Dermis blood vessel endothelial cell (primary cell): ENCODE measurements at places on chromosomes 4 and X.

- DNase-seq, result peak; percentile 24
Observed at GRCh38 chrX:38206036-38206435, 14.6 kb downstream of the SRPX start.

DNA sequence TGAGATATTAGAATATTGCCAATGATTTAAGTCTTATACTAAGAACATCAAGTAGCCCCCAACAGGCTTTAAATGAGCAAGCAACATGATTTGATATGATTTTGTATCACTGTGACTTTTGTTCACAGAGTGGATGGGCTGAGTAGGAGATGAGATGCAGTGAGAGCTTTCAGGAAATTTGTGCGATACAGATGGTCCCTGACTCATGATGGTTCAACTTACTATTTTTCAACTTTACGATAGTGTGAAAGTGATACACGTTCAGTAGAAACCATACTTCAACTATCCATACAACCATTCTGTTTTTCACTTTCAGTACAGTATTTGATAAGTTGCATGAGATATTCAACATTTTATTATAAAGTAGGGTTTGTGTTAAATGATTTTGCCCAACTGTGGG is 78.7 kb upstream of the NWD2 start:
- no peak for DNase-seq

DNA sequence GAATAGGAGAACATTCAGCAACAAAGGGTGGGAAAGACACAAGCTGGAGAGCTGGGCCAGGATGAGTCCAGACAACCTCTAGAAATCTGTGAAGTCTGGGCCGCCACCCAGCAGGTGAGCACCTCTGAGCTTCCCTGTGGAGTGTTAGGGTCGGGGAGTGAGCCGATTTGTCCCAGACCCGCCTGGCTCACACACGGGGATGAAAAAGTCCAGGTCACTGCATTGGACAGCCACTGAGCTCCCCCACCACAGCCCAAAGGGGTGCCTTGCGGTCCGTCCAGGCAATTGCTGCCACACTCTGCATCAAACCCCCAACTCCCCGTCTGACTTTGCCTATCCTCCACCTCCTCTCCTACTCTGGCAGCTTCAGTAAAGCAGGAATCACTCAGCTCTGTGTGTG is 38.7 kb downstream of the NHSL2 start:
- DNase-seq, result no peak

DNA sequence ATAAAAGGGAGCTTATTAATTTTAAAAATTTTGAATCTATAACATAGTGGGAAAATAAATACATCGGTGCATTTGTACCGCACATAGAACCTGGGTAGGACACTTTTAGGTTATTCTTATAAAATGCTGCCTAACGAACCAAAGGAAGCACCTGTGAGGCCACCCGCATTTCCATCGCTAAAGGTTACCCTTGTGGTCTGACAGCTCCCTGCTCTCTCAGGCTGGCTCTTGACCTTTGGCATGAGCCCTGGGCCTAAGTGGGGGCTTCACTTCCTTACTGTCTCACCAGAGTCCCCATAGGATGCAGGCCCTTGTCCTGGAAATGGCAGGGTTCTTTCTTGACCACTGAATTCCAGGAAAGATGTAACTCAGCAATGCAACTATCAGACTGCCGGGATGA is 46.0 kb downstream of the HADH start:
- no peak for DNase-seq

- DNase-seq, result no peak
Observed at GRCh38 chrX:17617806-17618205, 119.5 kb upstream of the SCML1 start.

GRCh38 chrX:154485150-154486051 is 1.0 kb downstream of the UBL4A start:
- no peak for DNase-seq

DNA sequence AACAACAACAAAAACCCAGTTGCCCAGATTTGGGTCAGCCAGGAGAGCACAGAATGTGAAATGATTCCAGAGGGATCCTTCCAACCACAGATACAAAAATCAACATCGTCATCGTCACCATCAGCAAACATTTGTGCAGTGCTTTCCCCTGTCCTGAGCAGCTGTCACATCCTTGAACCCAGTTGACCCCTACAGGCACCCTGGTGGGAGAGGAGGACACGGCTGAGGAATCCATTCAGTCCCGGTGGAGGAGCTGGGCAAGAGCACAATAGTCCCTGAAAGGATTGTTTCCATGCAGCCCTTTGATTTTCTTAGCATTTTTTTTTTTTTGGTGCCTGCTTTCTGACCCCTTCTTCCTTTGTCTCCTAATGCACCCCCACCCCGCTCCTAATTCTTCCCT is 37.1 kb upstream of the STX18 start:
- no peak for DNase-seq

DNA sequence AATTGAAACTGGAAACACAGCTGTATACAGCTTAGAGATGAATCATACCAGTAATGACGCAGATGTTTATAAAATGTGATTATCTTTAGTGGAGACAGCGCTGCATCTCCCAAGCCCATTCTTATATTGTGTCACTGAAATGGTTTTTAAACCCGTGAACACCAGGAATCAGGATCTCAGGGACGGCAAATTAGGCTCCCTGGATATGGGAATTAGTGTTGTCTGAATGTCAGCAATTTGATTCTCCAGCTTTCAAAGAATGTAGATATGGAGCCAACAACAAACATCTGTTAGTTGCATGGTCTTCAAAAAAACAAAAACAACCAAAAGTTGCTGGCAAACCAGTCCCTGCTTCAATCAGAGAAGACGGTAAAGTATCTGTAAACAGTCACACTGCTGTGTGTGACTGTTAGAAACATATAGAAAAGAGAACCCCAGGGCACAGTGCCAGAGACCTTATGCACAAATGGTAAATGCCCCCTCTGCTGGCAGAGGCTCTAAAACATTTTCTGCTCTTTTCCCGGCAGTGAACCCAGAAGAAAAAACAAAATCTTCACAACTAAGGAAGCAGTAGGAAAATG is 351.9 kb upstream of the FTHL17 start:
- DNase-seq, result peak; percentile 50

GRCh38 chr4:37524267-37524666 is 161.9 kb downstream of the RELL1 start:
- DNase-seq, result no peak

DNA sequence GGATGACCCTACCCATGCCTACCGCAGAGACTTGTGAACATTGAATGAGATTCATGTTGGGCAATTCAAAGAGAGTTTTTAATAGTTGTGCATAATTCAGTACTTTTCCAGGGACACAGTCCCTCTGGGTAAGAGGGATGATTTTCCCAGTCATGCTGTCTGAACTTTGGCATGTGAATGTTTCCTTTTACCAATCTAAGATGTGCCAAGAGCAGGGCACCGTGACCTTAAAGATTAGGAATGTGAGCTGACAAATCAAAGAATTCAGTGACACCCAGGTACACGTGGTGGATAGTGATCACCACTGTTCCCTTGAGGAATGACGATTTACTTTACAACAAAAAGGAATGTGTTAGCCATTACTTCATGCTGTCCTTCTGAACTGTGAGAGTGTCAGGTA is 515.6 kb downstream of the PPARGC1A start:
- DNase-seq, result no peak

DNA sequence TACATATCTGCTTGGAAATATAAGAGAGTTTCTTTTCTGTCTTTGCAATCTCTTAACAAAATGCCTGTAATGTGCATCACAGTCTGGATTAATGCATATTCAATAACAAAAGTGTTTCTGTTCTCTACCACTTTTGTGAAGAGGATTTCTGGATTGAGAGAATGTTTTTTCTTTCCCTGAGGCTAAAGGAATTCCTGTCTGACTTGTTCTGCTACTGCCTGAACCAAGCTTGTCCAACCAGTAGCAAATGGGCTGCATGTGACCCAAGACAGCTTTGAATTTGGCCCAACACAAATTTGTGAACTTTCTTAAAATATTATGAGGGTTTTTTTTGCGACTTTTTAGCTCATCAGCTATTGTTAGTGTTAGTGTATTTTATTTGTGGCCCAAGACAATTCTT is 1133.9 kb downstream of the SH3BGRL start:
- no peak for DNase-seq

DNA sequence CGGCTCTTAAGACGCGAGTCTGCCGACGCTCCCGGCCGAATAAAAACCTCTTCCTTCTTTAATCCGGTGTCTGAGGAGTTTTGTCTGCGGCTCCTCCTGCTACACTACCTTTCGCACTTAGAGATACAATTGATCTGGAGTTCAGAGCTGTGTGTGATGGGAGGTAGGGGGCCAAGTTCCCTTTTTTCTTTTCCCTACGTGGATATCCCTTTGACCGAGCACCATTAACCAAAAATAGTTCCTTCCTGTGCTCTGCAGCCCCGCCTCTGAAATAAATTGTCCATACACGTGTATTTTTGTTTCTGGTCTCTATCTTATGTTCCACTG is 555 bp upstream of the PGM2 start:
- no peak for DNase-seq

DNA sequence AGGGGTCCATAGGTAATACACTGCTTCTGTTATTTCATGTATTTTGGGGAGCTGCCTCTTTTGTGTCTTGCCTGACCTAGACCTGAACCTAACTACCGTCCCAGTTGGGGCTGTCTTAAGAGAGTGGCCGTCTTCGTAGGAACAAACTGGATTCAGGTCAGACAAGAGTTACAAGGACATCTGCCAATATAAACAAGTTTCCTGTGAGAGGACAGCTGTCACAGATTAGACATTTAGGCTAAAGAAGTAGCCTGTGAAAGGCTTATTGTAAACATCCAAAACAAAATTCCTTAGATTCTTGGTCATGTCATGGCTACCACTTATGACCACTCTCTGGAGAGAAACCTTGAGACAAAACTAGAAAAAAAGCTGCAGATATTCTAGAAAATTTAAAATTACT is 797.6 kb upstream of the AADAT start:
- DNase-seq, result no peak

DNA sequence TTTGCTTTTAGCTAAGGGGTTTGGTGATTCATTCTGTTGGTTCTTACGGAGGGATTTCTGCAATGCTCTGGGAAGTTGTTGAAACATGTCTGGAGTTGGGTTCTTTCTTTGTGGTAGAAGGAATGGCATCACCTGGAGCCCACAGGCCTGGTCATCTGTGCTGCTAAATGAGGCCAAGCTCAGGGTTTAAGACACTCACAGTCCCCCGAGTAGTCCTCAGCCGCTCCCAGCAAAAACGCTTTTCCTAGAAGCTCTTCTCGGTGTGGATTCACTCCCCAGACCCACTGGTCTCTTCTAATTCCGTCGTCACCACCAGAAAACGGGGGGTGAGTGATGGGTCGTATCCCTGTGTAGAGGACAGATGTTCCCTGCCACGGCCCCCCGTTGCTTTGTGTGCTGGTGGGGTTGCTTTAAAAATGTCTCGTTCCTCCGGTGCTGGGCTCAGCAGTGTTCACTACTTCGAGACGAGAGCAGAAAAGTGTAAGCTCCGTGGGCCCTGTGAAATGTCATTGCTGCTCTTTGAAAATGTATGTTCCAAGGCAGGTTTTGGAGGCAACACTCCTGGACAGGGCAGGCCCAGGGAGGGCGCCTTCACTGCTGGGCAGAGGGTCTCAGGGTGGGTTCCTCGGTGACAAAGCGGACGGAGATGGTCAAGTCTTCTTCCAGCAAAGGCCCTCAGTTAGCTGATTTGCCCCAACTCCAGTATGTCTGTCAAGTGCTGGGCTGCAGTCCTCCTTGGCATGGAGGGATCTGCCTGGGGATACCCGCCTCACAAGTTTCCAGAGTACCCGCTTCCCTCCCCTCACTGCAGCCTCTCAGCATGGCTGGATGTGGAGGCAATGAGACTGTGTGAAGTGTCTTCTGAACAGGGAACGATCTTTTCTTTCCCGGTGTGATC is 37.3 kb downstream of the PSAPL1 start:
- DNase-seq, result no peak

- no peak for DNase-seq
Observed at GRCh38 chrX:1599791-1600405, 8.5 kb downstream of the AKAP17A start.

- DNase-seq, result no peak
Observed at GRCh38 chrX:104428231-104428630, 137.8 kb upstream of the IL1RAPL2 start.

- DNase-seq, result no peak
Observed at GRCh38 chr4:1062419-1062818, 50.9 kb downstream of the RNF212 start.

- no peak for DNase-seq
Observed at GRCh38 chr4:87445964-87446363, 23.6 kb downstream of the NUDT9 start.

DNA sequence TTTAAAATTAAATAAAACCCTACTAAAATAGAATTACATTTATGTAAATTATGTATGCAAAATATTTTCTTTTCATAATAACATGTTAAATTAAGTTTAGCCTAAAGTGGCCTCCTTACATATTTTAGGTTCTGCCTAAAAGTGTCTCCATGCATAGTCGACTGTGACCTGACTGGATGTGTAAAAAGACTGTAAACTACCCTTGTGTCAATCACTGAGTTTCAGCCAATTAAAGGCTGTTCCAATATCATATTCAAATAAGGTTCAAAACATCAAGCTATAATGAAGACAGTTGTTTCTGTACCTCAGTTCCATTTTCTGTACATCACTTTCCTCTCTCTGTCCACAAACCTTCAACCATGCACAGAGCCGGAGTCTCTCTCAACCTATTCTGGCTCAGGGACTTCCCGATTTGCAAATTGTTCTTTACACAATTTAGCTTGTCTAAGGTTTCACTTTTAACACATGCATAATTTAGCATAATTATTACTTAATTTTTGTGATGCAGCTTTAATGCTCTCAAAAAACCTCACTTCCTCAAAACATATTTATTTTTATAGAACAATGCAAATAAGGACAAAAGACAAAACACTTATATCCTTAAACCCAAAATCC is 60.1 kb downstream of the SH3RF1 start:
- no peak for DNase-seq

DNA sequence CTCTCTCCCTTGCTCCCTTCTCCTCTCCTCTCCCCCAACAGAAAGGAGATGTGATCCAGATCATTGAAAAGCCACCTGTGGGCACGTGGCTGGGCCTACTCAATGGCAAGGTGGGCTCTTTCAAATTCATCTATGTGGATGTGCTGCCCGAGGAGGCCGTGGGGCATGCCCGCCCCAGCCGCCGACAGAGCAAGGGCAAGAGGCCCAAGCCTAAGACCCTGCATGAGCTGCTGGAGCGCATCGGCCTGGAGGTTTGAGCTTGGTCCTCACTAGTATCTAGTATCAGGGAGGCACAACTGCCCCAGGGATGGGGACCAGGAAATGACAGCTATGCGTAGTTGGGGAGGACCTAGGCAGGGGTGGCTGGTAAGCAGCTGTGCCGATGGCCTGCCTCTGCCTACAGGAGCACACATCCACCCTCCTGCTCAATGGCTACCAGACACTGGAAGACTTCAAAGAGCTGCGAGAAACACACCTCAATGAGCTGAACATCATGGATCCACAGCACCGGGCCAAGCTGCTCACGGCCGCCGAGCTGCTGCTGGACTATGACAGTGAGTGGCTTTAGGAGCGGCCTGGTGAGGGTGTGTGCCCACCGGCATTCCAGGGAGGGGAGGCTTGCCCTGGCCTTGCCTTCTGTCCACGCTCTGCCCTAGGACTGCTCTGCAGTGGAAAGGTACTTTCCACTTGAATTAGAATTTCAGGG is 13.0 kb downstream of the SASH3 start:
- DNase-seq, result no peak

GRCh38 chr4:184214931-184215330 is 2.7 kb downstream of the ENPP6 start:
- DNase-seq, result no peak
